Brain (organoid and tissue), 16 donors: ENCODE measurements at places on chromosomes 3 and 15. TPM values are rescaled to one million over a fixed set of nuclear protein-coding genes. Genes with fewer than 3 reads are reported as not detected.

Gene SLC35G2
- polyA plus RNA-seq, result 12.8 TPM

Gene ROBO1
- polyA plus RNA-seq, result 8.3 TPM

Gene SEMA7A
- polyA plus RNA-seq, result 22.2 TPM

Gene FAM3D
- polyA plus RNA-seq, result not detected
